Activated CD8-positive, alpha-beta T cell treated with anti-CD3 and anti-CD28 coated beads for 36 hours (primary cell): ENCODE measurements at places on chromosomes 2 and 18. TPM values are rescaled to one million over a fixed set of nuclear protein-coding genes. Genes with fewer than 3 reads are reported as not detected.

GRCh38 chr2:234444242-234444730, 52.6 kb downstream of the ARL4C start:
- no peak for DNase-seq

- no peak for DNase-seq
Measured at GRCh38 chr2:121001641-121002040, 266.0 kb downstream of the GLI2 start.

DNA sequence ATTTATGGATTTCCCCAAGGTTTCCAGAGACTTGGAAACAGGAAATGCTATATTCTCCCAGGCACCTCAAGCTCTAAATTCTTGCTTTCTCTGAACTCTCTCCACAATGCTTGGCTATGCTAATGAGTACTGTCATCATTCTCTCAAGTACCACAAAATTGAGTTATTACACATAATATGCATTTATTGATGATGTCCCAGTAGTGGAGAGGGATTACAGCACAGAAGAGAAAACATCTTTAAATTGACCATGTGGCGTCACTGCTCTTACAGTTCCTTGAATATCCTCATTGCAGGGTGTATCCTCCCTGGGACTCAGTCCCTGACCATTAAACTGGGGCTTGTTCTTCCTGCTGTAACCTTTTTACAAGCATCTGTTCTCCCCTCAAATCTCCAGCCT, 681.1 kb upstream of the FANCL start:
- no peak for DNase-seq

GRCh38 chr2:146734042-146734820, 1110.6 kb upstream of the ACVR2A start:
- DNase-seq, result no peak

ABCB11 gene
- not detected for total RNA-seq

GRCh38 chr2:204909791-204910190, 364.5 kb downstream of the PARD3B start:
- DNase-seq, result no peak

DNA sequence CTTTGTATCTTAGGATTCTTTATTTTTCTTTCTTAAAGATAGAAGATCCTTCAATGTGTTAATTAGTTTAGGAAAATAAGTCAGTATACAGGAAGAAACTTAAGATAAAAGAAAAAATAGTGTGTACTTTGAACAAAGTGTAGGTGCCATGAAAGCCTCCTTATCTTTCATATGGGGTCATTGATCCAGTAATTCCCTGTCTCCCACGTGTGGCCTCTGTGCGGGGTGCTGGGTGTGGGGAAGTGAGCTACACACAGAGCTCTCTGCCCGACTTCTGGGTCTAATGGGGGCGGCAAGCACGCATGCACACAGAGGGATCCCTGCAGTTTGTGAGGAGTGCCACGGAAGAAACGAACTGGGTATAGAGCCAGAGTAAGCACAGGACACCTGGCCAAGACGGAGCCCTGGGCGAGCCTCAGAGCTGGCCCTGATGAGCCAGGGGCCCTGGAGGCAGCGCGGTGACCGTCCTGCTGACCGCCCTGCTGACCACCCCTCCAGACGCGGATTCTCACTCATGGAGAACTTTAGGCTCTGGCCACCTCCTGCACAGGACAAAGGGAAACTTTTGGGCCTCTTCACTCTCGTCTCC, 253.5 kb downstream of the ACKR3 start:
- DNase-seq, result no peak

MYO7B gene
- 1.2 TPM for total RNA-seq

IL37 gene
- total RNA-seq, result not detected

GRCh38 chr2:171995586-171995985, 4.2 kb upstream of the METAP1D start:
- DNase-seq, result no peak

- DNase-seq, result no peak
Measured at GRCh38 chr2:7071916-7072556, 154.8 kb downstream of the RNF144A start.

AQP12A gene
- total RNA-seq, result not detected

CDK5R2 gene
- total RNA-seq, result not detected

GRCh38 chr18:41371156-41372045, 583.6 kb upstream of the PIK3C3 start:
- no peak for DNase-seq

SLC16A14 gene
- total RNA-seq, result 2.3 TPM

- peak; percentile 45 for DNase-seq
Measured at GRCh38 chr2:19899985-19900930, 1.5 kb downstream of the TTC32 start.

- DNase-seq, result no peak
Measured at GRCh38 chr18:44897816-44898215, 217.1 kb downstream of the SETBP1 start.

ST6GAL2 gene
- not detected for total RNA-seq

DNA sequence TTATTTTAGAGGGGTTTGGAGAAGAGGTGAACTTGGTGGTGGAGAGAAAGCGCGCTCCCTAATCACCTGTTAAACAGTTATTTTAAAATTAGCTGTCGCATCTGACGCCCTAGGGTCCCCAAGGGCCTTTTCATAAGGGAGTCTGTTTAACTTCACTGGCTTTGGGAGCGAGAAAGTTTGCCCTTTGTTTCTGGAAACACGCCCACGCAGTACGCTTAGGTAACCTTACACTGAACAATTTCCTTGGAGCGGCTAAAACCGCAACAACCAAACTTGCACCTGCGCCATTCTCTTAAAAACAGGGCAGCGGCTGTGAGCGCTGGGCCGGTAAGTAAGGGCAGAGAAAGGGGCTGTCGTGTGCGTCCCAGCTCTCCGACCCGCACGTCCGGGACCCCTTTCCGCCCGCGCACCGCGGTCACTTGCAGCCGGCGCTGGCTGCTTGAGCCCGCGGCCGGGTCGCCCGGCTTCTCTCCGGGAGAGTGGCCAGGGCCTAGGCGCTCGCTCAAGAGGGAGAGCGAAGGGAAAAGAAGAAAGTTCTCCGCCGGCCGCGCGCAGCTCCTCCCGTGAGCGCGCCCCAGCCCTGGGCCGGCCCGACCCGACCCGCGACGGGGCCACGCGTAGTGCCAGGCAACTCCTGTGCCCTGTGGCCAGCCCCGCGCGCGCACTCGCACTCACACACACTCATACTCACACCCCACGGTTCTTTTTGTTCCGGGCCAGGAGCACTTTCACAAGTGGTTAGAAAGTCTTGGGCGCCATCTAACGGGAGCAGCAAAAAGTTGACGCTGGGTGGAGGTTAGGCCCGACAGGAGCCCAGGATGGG, 19.2 kb downstream of the POU3F3 start:
- peak; percentile 70 for DNase-seq

RGPD3 gene
- 0.34 TPM for total RNA-seq

GRCh38 chr2:148451046-148451445, 193.5 kb upstream of the EPC2 start:
- no peak for DNase-seq

DNA sequence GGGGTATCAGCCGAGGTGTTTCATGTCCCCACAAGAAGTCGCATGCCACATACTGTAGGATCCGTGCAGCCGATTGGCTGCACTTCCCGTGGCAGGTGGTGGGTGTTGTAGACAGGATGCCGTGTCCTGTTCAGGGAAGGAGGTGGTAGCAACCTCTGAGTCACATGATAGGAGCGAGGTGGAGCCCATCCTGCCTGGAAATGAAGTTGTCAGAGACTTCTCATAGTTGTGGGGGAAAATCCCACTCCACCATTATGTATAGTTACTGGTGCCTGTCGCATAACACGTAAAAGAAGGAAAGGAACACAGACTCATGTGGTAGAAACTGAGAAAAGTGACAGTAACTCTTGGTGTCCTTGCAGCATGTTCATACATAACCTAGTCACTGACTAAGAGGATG, 91.4 kb upstream of the IL1R2 start:
- peak; percentile 42 for DNase-seq

ABCG5 gene
- not detected for total RNA-seq

DNA sequence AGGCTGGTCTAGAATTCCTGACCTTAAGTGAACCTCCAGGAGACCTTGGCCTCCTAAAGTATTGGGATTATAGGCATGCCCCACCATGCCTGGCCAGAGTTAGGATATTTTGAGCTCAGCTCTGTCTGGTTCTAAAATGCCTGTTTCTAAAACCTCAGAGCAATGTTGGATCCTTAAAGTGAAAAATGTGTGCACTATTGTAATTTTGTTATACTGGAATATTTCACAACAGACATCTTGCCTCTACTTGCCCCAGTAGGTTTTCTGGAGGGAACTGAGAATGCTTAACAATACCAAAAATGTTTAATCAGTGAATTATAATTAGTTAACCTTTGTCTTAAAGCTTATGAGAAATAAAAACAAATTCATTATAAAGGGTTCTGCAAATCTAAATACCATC, 144.6 kb upstream of the CCDC195 start:
- DNase-seq, result no peak

NYAP2 gene
- not detected for total RNA-seq

DNA sequence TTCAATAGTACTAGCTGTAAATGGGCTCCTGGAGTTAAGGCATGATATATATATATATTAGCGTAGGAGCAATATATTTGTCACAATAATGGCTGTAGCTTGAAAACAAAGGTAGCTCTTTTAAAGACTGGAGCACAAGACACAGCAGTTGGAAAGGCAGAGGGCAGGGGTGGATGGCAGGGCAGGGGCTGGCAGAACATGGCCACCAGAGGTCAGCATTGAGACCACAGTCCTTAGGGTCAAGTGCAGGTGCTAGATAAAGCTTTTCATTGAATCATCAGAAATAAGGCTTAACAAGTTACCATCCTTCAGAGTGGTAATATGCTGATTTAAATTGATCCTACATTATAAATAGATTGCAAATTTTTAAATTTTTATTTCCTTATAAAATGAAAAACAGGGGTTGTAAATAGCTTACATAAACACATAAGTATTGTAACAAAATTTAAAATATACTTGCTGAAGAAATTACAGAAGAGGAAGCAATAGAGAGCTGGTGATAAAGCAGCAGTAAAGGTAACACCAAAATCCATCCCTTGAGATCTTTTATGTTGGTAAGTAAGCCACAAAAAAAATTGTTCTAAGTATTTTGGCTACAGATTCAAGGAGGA, 161.2 kb upstream of the PIEZO2 start:
- DNase-seq, result peak; percentile 51

- DNase-seq, result no peak
Measured at GRCh38 chr2:221267773-221268425, 304.2 kb downstream of the EPHA4 start.

DNA sequence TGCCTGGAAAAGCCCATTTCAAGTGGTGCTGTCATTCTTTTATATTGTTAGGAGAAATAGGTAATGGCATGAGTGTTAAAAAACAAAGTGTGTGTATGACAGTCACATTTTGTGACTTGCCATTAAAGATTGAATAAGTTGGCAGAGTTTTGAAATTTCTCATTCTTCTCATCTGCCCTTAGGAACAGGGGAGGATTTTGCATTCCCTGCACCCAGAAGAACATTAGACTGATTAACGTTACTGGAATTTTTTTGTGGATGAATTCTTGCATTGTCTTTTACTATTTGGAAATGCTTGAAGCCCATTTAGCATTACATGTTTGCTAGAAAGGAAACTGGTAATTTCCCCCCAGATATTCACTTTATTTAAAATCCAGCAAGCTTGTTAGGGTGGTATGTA, 162.2 kb downstream of the BABAM2 start:
- DNase-seq, result no peak

CBLN2 gene
- total RNA-seq, result not detected

GRCh38 chr2:175161-175786, 88.6 kb downstream of the SH3YL1 start:
- DNase-seq, result no peak

DNA sequence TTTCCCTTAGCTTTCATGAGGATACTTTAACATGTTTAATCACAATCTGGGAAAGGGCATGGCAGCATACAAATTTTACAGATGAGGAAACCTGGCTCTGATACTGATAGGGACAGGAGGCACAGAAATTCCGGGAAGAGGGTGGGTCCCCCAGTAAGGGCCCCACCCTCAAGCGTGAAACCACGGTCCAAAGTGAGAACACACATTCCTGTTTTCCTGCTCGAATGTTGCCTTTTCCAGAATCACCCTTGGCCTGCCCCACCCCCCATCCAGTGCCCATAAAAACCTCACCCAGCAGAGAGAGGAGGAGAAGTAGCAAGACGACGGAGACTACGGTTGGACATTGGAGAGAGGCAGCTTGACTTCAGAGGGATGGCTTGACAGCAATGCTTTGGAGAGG, 98.2 kb downstream of the HIBCH start:
- no peak for DNase-seq

DNA sequence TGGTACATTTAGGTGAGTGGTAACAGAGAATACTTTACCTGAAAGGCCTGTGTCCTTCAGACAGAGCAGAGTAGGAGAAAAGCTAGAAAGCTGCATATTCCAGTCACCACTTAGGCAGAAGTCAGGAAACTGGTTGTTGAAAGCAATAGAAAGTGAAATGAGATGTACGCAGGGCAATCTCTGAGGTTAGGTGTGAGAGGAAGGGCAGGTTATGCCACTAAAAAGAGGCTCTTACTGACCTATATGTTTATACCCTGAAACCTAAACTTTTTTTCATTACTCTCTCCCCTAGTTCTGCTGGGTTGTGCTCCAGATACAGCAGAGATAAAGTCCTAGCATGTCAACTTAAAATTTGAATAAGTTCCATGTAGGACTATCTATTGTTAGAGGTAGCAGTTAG, 93.5 kb downstream of the COX7A2L start:
- no peak for DNase-seq

DNA sequence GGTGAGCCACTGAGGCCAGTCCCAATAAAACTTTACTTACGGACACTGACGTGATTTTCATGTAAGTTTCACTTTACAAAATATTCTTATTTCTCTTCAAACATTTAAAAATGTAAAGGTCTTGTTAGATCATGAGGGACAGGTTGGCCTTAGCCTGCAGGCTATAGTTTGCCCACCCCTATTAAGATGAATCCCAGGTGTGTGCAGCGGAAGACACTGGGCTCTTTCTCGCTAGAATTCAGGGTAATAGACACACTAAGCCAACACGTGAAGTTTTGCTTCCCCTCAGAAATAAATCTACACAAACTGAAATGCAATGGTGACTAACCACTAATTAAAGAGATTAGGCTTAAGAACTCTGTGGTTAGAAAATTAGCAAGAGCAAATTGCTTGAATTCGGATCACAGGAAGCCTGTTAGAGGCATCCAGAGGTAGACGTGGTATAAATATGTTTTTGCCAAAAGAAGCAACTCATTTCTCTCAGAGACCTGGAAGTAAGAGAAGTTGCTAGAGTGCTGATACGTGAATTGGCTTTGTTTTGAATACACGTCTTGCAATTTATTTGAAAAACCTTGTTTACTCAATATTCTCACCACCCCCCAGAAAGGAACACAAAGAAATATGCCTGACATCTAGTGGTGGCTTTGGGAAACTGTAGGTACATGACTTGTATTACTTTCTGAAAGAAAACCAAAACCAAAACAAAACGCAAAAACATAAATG, 151.6 kb downstream of the DTNB start:
- peak; percentile 55 for DNase-seq

GRCh38 chr18:11177382-11177781, 28.0 kb upstream of the PIEZO2 start:
- no peak for DNase-seq

ABCG8 gene
- not detected for total RNA-seq

- no peak for DNase-seq
Measured at GRCh38 chr18:13213036-13213795, 5.3 kb upstream of the LDLRAD4 start.

- no peak for DNase-seq
Measured at GRCh38 chr2:8103085-8103708, 578.7 kb upstream of the ID2 start.

CNGA3 gene
- total RNA-seq, result not detected

- peak; percentile 16 for DNase-seq
Measured at GRCh38 chr18:26057344-26057773, 33.1 kb downstream of the SS18 start.

GPR17 gene
- not detected for total RNA-seq
